ENCODE measurements at places on chromosomes 1 and 21.

- no peak for DNase-seq
These were observed 170.9 kb upstream of the IVNS1ABP start for GRCh38 chr1:185487936-185488335.

DNA sequence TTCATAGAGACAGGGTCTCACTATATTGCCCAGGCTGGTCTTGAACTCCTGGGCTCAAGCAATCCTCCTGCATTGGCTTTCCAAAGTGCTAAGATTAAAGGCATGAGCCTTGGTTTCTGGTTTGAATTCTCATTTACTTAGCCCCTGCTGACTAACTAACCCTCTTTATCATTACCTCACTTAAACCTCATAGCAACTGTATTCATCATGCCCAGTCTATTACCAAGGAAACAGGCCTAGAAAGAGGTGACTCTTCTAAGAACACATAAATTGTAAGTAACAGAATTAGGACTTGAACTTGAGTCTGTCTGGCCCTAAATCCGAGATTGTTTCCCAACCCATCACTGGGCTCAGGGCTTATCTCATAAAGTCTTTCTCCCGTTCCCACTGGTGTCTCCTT, 44.2 kb downstream of the TMEM53 start:
- no peak for DNase-seq

DNA sequence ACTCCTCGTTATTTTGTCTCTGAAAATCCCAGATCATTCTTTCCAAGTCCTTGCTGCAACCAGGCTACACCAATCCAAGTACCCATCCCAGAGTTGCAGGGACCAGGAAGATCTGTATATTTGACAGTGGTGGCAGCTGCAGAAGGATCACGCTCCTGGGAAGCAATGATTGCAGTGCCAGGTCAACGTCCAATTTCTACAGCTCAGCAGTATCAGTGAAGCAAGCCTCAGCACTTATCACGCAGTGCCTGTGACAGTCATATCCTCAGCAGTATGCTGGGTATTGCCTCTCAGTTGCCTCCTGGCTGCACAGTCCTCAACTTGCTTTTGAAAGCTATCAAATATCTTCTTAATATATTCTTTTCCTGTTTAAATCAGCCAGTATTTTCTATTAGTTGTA, 66.7 kb downstream of the BARHL2 start:
- no peak for DNase-seq

DNA sequence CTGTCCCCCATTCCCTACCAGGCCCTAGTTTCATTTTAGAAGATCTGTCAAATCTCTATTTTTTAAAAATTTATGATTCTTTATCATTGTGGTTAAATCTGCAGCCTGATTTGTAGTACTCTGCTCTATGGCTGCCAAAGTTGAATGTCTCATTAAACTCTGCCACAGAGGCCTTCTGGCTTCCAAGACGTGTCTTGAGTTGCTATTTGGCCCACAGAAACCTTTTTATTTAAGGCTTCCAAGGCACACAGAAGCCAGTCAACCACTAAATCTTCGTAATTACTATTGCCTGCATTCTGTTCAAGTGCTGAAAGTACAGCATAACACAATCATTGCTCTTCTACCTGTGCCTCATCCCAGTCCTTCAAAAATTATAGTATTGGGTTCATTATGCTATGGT, 971.0 kb downstream of the NCAM2 start:
- no peak for DNase-seq

DNA sequence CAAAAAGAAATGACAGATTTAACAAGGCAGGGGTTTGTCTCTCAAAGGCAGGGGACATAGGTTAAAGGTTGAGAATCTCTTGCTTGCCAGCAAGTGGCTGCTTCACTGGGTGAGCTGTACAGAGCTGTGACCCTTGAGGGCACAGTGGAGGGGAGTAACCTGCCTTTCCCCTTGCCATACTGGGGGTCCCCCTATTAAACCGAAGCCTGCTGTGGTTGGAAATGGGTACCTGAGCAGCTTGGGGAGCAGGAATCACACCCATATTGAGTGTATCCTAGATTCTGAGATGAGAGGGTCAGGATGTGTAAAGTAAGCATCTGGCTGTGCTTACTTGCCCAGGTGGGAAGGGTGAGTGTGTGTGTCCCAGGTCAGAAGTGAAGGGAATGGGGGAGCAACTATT, 31.8 kb downstream of the WNT4 start:
- no peak for DNase-seq

DNA sequence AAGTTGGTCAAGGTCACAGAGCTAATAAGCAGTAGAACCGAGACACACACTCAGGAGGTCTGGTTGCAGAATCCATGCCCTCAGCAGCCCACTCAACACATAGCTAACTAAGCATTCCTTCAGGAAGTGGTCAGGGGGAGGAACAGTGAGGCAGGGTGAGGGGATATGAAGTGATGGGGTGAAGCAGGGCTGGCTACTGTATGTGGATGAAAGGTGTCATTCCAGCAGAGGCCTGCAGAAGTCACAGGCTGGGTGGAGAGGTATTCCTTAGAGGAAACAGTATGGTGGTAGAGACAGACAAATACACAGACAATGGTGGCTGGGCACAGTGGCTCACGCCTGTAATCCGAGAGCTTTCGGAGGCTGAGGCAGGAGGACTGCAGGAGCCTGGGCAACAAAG, 14.1 kb downstream of the TMCO4 start:
- no peak for DNase-seq

- DNase-seq, result no peak
These were observed 30.8 kb downstream of the TRIM67 start for GRCh38 chr1:231192620-231193163.

Data from DMS 273 treated with DMSO at 0.1 percent for 48 hours (cell line).